H9 (cell line): ENCODE measurements at places on chromosomes 4 and X. TPM values are rescaled to one million over a fixed set of nuclear protein-coding genes. Genes with fewer than 3 reads are reported as not detected.

DNA sequence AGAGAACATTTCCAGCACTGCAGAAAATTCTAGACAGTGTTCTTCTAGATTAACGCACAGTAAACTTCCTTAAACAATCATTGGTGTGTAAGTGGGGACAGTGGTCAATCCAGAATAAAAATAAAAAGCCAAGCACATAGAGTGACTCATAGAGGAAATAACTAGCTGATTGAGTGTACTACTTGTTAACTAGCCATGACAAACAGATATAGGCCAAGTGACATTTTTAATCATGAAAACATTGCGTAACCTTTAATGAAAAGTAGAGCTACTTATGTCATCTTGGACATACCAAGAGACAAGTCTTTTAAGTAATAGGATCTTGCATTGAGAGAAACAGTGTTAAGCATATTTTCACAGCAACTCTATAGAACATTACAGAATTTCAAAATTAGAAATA lies 233.9 kb upstream of the MAB21L2 start:
- DNase-seq, result no peak

DNA sequence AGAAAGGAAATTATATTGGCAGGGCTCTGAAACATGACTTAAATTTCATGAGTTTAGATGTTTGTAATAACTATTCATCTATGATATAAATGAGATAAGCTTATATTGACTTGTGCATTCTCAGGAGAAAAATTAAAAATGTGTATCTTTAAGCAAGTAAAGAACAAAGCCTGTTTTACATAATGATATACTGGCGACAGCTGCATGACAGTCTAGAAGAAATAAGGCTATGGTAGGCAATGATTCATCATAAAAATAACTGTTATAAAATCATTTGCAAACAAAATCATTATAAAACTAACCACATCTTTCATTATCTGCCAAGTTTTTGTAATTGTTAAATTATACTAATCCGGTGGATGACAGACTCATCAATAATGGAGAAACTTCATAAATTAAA lies 188.1 kb downstream of the ADAM29 start:
- DNase-seq, result no peak

GRCh38 chrX:80648023-80648422 lies 161.7 kb downstream of the BRWD3 start:
- DNase-seq, result no peak

DNA sequence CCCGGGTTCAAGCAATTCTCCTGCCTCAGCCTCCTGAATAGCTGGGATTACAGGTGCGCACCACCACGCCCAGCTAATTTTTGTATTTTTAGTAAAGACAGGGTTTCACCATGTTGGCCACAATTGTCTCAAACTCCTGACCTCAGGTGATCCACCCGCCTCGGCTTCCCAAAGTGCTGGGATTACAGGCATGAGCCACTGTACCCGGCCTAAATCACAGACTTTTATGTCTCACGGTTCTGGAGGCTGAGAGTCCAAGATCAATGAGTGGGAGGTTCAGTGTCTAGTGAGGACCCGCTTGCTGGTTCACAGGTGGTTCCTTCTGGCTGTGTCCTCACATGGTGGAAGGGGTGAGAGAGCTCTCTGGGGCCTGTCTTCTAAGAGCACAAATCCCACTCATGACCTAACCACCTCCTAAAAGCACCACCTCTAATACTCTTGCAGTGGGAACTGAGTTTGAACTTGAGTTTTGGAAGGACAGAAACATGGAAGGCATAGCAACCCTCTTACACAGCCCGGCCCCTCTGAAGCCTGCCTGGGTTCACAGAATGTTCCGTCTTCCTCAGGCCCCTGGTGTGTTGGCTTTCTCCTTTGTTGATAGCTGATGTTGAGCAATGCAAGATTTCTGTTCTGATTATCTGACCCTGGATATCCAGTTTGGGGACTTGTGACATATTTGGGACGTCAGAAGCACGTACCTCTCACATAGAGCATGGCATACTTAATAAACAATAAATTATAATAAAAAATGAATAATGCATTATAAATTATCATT lies 1.9 kb upstream of the AKAP17A start:
- DNase-seq, result no peak

GRCh38 chrX:149363965-149364364 lies 141.1 kb downstream of the IDS start:
- no peak for DNase-seq

DNA sequence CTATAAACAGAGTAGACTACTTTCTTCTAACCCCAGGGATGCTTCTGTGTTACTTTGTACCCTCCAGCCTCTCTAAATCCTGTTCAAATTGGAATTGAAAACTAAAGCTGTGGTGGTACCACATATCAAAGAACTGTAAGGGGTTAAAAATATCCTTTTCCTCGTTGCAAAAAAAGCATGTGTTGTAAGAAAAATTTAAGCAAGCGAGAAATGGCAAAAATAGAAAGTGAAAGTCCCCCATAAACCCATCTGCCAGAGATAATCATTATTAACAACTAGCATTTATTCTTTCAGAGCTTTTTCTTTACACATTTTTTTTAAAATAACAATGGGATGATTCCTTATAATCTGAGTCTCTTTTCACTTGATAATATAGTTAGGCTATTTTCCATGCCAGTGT lies 40.6 kb downstream of the TMEM164 start:
- DNase-seq, result no peak

- no peak for DNase-seq
Measured at GRCh38 chr4:165364452-165365080, 14.2 kb upstream of the CPE start.

DNA sequence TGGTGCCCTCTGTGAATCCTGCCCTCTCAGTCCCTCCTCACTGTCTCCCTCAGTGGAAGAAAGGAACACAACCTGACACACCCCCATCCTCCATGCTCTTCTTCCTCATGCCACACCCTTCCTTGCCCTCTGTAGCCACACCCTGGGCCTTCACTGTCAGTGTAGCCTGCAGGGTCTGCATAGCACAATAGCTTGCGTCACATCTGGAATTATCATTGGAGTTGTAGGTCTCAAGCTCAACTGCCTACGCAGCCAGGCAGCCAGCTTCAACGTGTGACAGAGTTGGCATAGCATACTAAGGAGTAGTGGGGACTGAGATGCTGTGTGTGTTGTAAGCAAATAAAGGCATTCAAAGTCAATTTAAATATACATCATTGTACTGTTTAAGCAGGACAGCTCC lies 113.5 kb upstream of the SCML1 start:
- no peak for DNase-seq

GRCh38 chr4:153495480-153496193 lies 29.5 kb downstream of the TMEM131L start:
- DNase-seq, result no peak

DNA sequence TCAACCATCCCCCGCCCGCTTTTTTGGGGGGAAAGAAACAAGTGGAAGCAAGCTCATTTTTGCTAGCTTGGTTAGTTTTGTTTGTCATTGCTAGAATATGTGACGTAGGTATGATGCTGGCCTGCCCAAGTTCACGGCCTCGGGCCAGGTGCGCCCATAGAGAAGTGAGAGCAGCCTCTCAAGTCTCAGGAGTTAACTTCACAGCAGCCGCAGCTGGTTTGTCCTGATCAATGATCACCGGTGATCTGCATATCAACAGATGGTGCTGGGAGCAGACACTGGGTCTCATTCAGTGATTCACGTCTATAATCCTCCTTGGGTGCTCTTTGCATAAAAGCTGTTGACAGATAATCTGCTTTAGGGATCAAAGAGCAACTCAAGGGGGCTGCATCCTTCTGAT lies 50.1 kb downstream of the ENPP6 start:
- peak; percentile 89 for DNase-seq

DNA sequence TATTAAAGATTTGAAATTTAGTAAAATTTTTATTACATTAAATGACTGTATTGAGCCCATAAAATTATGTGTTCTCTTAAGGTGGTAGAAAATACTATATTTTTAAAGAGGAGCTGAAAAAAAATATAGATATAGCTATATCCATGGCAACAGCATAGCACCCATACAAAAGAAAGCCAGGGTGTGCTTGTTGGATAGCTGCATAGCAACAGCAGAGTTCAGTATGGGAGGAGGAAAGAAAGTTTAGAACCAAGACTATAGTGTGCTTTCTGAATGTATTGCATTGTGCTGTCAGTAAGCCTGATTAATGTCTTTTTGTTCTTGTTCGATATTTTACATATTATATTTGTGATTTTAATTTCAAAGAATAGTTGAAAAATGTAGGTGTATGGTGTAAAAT lies 78.4 kb downstream of the GRID2 start:
- DNase-seq, result no peak

- DNase-seq, result no peak
Measured at GRCh38 chr4:144901141-144901540, 196.9 kb downstream of the ANAPC10 start.

- no peak for DNase-seq
Measured at GRCh38 chr4:26899991-26900390, 39.4 kb downstream of the STIM2 start.

GRCh38 chrX:70049925-70050324 lies at the start of gene AWAT2:
TSS of gene AWAT2 (minus strand) at chrX:70049938. CDS start at chrX:70049932, 6 bp downstream.
- no peak for DNase-seq

DNA sequence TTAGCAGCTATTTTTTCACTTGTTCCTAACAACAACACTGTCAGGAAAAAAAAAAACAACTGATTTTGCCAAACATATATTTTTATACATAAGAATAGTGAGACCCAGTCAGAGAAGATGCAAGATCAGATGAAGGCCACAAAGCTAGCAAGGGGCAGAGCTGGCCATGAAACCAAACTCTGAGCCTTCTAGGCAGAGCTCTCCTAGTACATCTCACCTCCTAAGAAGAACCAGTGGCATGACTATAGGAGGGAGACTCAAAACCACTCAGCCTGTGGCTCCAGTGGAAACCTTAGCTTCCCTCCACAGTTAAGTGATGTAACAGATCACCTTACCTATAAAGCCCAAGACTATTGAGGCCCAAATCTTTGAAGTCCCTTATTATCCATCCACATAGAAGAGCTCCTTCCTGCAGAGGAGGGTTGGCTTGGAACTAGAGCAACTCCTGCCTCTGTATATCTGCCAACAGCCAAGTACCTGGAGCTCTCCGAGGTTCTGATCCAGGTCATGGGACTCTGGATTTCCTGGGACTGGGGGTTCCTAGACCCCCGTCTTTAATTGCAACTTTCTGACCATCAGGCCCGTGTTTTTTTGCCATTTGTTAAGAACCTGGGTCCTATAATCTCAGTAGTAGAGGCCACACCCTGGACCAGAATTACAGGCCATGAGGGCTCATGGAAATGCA lies 136.5 kb downstream of the SH3KBP1 start:
- no peak for DNase-seq

GRCh38 chrX:42087960-42088359 lies 164.6 kb upstream of the CASK start:
- no peak for DNase-seq

GRCh38 chrX:150731795-150732194 lies 38.6 kb downstream of the MTMR1 start:
- no peak for DNase-seq

DNA sequence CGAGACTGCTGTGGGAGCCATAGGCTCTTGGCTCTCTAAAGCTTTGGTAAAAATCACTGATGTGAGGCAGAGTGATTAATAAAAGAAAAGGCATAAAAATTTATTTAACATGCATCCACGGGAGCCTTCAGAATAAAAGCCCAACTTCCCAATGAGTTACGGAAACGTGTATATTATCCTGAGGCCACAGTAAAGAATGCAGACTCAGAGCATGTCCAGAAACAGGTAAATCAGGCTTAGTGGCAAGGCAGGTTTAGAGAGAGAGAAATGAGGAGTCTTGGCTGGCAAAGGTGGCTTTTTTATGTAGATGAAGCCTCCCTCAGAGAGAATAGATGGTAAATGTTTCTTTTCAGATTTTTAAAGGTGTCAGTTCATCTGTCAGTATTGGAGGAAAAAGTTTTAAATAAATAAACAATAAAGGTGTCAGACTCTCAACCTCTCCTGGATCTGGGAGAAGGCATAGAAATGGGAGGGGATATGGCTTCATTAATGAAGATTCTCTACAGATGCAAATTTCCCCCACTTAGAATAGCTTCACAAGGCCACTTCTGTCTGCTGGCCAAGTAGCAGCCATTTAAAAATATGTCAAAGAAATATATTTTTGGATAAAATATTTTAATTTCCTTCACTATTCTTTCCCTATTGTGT lies 24.0 kb downstream of the C4orf51 start:
- DNase-seq, result no peak

DNA sequence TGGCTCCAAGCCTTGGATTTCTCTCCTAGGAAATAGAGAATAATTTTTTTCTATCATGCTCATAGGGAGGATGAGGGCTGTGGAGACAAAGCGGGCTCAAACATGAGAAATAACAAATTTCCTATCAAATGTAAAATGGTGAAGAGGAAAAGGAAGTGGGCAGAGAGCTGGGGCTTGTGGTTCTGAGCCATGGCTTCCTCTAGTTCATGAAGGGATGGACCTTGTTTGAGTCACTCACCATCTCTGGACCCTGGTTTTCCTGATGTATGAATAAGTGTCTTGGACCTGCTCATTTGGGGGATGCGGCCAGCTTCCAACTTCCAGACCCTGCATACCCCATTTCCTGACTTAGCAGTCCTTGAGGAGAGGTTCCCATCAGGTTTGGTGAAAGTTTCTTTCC lies 63.0 kb downstream of the MSX1 start:
- no peak for DNase-seq

- DNase-seq, result no peak
Measured at GRCh38 chr4:67725981-67726380, 25.0 kb upstream of the UBA6 start.

DNA sequence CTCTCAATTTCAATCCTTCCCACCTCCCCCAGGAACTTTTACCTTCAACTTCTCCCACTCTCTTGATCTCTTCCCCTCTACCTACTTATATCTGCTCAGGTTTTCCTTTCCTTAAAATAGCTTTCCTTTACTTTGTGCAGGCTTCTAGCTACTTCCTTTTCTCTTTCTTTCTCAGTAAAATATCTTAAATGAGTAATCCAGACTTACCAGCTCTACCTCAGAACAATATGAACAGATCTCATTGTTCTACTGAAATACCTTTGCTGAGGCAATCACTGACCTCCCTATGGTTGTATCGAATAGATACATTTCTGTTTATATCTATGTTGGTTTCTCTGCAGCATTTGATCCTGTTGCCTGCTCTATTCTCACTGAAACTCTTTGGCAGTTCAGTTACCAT lies 86.7 kb upstream of the WDR44 start:
- DNase-seq, result no peak

DNA sequence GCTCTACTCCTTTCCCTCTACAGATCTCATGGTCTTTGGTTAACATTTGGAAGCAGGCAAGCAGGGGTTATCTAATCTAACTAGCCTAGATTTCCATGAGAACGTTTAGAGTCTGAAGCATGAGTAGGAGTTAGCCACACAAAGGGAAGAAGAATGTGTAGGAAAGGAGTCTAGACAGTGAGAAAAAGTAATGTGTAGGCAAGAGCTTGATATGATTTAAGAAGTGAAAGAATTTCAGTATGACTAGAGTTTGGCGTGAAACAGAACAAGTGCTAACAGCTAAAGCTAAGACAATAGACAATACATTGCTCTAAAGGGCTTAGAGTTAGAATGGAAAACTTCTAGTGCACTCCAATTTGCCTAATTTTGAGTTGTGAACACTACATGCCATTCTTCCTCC lies 10.8 kb downstream of the CXCL8 start:
- DNase-seq, result no peak

The PPBP gene
- 0.33 TPM in 1 of 2 replicates, not detected in the other for total RNA-seq

The SMARCA1 gene
- 101 and 105 TPM in 2 replicates for total RNA-seq

The NLGN3 gene
- total RNA-seq, result 3.5 and 3.6 TPM in 2 replicates

The PRDM8 gene
- not detected in 2 replicates for total RNA-seq

The SLC4A4 gene
- total RNA-seq, result 0.92 and 1.1 TPM in 2 replicates

The XKRX gene
- total RNA-seq, result 0.44 and 0.77 TPM in 2 replicates
